ENCODE measurements at places on chromosomes 2 and 18.

- no peak for DNase-seq
Observed at GRCh38 chr2:175823002-175823706, 178.9 kb downstream of the LNPK start.

GRCh38 chr2:186526281-186526680 lies 40.2 kb downstream of the ZC3H15 start:
- DNase-seq: no peak

DNA sequence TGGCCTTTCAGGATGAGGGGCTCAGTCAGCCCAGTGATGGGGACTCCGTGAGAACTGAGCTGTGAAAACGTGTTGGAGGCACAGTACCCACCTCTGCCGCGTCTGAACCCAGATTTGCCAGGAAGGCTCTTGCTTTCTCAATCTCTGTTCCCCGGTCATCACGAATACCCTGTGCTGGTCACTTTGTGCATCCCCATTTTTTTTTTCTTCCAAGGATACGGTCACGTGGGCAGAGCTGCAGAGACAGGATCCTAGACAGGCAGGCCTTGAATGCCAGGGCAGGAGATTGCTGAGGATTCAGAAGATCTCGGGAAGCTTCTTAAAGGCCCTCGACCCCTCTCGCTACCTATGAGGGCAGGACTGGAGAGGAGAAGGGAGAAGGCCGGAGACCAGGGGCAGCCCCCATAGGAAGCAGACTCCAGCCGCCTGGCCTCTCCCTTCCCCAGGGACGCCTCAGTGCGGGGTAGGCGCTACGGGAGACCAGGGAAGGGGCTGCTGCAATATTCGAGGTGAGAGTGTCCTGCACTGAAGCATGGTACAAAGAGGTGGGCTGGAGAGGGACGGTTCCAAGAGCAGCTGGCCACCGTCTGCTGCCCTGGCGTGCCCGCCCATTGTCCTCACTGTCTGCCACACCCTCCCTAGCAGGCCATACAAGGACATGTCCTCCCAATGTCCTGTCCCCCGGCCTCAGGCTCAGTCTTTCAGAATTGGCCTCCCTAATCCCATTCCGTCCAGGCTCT lies 29.0 kb upstream of the TAF1B start:
- no peak for DNase-seq

- DNase-seq: no peak
Observed at GRCh38 chr2:86747711-86748639, 27.9 kb downstream of the RMND5A start.

DNA sequence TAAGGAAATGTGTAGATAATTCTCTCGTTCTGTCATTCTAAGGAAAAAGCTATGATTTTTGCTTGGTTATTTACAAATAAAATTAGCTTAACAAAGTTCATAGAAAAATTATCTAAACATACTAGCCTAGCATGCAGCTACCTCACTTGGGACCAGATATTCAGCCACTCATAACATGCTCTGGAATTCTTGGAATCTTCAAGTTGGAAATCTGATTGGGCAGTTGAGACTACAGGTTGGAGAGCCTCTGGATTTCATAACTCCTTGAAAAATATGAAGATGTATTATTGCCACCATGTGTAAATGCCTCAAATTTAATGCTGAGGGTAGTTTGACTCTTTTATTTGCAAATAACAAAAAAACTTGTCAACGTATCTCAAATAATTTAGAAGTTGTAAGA lies 132.2 kb upstream of the GULP1 start:
- DNase-seq: no peak

- no peak for DNase-seq
Observed at GRCh38 chr2:22520369-22521288, 864.4 kb upstream of the KLHL29 start.

DNA sequence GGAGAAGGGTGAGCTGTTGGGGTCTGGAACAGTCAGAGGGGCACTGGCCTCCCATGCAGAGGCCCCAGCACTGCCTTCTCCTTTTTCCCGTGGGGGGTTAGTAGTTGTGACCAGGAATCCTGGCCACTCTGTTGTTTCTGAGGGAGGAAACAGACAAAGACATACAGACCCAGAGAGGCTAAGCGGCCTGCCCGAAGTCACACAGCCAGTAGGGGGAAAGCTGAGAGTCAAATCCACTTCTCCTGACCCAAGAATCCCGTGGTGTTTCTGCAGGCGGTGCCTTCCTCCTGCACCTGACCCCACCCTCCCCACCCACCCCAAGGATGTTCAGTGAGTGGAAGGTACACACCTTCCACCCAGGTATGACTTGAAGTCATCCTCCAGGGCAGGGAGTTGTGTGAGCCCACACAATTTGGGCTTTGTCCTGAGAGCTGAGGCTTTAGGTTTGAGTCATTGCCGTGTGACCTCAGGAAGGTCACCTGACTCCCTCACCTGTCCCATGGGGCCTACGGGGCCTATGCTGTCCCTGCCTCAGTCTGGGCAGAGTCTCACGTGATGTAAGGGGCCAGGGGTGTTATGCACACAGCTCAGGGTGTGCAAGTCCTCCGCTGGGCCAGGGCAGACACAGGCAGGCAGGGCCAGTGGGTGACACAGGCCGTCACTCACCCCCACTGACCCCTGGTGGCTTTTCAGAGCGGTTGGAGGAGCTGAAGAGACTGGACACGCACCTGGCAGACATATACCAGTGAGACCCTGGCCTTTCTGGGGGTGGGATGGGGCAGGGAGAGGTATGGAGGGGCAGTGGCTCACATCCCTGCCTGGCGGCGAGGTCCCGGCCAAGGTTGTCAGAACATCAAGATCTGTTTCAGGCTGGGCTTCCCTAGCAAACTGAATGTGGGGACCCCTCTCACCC lies 5.0 kb downstream of the NT5DC4 start:
- DNase-seq: no peak

- DNase-seq: no peak
Observed at GRCh38 chr2:206955253-206955652, 15.9 kb downstream of the CPO start.

DNA sequence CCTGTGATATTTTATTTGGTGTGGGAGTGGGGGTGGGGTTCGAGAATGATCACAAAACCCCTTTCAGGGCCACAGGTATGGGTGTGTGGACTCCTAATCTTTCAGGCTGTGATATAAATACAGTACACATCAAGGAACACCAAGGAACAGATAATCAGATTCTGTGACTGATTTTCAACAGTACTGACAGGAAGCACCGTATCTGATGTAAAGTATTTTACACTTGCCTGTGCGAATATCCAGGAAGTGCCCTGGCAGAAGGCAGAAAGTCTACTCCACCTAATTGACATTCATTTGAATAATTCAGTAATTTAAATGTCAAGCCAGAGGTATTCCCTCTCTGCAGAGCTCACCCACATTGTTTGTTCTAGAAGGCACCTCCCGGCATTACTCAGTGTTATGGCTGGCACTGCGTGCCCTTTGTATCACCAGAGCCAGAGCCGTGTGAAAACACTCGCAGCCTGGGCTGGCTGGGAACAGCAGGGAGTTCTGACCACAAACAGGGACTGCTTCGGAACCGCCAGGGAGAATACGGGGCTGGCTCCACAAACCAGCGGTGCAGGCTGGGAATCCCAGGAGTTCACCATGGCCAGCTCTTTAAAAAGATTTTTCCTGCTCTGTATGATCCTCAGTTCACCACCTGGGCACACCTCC lies 91.8 kb downstream of the ACVR1 start:
- peak; percentile 84 for DNase-seq

DNA sequence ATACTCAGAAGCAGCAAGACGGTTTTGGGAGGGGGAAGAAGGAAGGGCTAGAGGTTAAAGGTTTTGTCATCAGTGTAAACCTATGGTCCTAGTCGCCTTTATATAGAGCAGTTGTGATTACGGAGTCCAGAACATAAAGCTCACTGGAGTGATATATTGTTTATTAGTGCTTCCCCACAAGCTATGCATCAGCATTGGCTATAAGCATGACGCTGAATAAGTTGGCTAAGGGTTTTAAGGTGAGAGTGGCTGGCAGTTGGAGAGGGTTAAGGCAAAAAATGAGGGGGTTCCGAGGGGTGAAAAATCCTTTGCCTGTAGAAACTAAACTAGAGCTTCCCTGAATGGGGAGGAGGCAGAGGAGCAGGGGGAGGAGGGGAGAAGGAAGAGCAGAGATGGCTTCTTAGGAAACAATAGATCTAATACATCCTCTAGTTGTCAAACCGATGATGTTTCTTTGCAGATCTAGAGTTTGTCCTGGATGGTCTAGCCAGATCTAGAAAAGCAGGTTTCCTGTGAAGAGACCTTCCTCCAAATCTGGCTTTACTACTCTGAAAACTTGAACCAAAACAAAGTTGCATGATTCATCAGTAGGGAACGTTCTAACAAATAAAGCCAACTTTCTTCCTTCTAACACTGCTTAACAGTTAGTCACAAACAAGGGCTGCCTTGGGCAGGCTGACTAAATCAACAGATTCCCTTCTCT lies 2.5 kb downstream of the KLF7 start:
- no peak for DNase-seq

DNA sequence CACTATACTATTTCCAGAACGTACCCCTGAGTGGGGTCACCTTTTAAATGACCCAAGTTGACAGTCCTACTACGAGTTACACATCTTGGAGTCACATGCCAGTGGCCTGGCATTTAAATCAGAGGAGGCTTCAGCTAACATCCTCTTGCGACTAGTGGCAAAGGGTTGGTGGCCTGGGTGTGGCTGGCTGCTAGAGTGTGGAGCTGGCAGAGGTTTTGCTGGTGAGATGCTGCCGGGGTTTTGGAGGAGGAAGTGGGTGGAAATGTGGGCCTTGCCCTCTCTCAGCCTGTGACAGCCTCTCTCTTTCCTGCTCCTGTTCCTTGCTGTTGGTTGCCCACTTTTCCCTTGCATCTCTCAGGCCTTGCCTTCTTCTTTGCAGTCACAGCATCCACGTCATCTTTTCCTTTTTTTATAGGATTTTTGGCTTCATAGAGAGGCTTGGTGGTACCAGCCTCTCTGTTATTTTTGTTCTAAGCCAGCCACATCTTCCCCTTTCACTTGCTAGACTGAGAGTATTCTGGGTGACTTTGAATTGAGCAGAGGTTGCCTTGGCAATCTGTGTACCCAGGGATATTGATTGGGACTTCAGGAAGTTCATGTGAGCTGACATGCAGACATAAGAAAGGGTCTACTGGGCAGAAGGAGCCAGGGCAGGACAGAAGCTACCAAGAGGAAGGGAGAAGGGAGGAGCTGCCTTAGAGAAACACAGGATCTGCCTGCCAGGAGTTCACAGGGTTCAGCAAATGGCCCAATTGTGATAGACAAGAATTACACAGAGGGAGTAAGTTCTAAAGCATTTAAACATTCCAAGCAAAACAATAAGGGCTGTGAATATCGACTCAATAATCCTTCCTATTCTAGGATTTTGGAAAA lies 55.4 kb downstream of the CDC42EP3 start:
- no peak for DNase-seq

DNA sequence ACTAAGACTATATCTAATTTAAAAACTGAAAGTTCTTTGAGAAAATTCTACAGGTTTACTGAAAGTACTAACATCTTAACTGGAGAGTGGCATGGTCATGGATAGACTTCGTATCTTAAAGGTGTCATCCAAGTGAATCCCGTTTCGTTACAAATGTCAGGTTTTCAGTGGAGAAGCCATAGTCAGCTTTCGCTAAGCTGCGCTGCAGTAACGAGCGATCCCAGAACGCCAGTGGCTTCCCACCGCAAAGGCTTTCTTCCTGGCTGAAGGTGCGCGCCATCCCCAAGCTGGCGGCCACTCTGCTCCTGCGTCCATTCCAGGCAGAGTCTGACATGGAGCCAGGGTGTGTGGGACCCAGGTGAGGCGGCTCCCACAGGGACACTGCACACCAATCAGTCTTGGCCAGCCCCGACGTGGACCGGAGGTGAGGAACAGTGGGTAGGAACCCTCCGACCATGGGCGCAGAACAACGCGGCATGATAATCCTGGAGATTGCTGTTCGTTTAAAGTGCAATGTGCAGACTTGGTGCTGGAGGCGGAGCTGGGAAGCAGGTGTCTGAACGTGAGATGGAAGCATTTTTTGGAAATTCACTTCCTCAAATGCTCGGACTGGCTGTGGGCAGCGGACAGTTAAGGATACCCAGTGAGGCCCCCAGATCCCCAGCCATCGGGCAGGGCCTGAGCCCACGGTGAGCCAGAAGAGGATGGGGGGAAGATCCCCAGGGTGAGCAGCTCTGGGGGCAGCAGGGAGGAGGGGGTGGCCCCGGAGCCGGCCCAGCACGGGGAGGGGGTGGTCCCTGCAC lies 27.8 kb upstream of the KCNG2 start:
- DNase-seq: no peak

- DNase-seq: no peak
Observed at GRCh38 chr18:10759241-10759640, 233.4 kb downstream of the NAPG start.

DNA sequence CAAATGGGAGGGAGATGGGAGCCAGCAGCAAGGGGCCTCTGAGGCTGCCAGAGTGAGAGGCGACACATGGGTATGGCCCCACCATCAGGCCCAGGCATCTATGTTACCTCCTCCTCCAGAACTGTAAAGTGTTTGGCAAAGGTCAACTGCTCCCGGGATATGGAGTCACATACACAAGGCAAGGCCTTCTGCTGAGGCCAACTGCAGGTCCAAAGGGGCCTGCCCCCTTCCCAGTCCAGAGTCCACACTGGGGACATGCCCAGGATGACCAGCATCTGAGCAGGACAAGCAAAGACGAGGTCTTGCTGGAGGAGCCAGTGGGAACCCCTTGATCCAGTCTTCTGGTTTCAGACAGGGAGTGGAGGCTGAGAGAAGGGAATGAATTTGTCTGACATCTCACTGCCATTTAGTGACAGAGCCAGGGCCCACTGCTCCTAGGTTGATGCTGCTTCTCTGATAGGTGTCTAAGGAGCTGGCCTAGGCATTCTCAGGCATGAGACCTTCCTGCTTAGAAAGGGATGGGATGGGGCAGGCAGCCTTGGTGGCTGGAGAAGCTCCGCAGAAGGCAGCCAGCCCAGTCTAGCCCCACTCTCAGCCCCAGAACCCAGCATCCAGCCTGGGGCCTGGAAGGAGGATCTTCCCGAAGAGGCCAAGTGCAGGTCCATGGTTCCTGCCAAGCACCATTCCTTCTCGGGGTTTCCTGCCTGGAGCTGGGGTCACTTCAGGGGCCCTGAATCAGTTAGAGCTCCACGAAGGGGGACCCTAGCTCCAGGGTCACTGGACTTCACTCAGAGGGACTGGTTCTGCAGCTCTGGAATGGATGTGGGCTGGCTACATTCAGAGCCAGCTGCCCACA lies 26.4 kb downstream of the EMX1 start:
- DNase-seq: no peak

GRCh38 chr2:2993172-2993692 lies 384.4 kb downstream of the EIPR1 start:
- no peak for DNase-seq

- peak; percentile 51 for DNase-seq
Observed at GRCh38 chr18:2911533-2911932, 64.7 kb downstream of the EMILIN2 start.

DNA sequence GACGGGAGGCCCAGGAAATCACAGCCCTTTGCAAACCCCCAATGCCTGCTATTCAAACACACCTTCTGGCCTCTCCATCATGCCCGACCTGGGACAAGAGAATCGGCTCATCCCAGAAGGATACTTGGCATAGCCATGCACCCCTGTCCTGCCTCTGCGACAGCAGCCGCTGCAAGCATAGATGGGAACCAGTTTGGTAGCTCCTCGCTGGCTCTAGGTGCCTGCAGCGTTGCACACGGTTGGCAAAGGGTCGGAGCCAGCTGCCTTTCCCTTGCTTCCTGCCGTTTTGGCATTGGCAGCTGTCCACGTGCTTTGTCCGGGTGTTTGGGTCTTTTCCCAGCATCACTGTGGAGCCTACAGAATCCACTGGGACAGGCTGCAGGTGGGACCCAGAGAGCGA lies 76.9 kb downstream of the TWIST2 start:
- no peak for DNase-seq

- DNase-seq: no peak
Observed at GRCh38 chr2:238947920-238948710, 100.2 kb downstream of the TWIST2 start.

GRCh38 chr2:10120158-10120876 lies 2.2 kb upstream of the RRM2 start:
- DNase-seq: peak; percentile 94

Measured in osteocyte (in vitro differentiated cells).